ENCODE measurements at places on chromosomes 1 and 21.

DNA sequence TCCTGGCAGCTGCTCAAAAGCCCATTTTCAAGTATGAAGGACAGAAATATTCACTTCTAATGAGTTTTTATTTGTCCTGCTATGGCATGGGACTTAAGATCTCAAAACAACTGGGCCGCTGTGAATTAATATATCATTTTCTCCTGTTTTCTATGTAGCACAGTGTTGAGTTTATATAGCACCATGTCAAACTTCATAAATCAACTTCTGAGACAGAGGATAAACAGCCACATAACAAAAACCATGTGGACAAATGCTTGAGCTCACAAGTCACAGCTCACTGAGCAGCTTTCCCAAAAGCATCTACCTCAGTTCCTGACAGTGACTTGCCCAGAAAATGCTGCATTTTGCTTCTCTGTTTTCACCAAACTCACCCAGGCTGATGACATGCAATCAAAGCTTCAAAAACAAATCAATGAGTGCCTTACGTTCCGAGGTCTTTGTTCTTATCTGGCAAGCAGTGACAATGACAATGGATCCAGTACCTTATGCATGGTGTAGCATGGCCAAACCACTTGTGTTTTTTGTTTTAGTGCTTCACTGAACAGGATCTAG, 722.6 kb downstream of the LRRIQ3 start:
- no peak for ATAC-seq

DNA sequence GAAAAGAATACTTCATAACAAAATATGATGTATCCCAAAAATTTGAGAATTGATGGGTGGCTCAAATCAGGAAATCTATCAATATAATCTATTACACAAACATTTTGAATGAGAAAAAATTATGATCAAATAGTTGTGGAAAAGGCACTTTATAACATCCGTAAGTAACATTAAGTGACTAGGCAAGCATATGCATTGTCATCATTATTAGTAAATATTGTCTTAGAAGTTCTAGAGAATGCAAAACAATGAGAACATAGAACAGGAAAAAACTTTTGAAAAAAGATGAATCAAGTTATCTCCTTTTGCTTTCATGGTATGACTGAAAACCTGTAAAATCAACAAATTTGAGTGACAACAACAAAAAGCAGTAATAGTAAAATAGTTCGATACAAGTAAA, 42.9 kb downstream of the VCAM1 start:
- no peak for ATAC-seq

DNA sequence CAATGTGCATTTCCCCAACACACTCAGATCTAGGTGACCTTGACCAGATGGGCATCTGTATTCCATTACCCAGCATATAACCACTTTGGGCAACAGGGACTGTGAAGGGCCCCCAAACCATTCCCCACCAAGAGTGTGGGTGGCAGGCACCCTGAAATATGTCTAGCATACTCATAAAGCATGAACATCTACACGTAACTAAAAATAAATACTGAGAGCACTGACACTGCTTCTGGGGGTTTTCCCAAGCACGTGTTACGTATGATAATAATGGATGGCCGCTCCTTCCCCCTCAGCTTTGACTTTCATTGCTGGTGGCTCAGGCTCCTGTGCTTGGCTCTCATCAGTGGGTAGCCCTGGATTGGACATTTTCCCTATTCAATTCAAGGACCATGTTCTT, 39.1 kb downstream of the IGSF3 start:
- ATAC-seq = no peak

- no peak for ATAC-seq
Measured at GRCh38 chr1:230299191-230300006, 126.7 kb downstream of the PGBD5 start.

DNA sequence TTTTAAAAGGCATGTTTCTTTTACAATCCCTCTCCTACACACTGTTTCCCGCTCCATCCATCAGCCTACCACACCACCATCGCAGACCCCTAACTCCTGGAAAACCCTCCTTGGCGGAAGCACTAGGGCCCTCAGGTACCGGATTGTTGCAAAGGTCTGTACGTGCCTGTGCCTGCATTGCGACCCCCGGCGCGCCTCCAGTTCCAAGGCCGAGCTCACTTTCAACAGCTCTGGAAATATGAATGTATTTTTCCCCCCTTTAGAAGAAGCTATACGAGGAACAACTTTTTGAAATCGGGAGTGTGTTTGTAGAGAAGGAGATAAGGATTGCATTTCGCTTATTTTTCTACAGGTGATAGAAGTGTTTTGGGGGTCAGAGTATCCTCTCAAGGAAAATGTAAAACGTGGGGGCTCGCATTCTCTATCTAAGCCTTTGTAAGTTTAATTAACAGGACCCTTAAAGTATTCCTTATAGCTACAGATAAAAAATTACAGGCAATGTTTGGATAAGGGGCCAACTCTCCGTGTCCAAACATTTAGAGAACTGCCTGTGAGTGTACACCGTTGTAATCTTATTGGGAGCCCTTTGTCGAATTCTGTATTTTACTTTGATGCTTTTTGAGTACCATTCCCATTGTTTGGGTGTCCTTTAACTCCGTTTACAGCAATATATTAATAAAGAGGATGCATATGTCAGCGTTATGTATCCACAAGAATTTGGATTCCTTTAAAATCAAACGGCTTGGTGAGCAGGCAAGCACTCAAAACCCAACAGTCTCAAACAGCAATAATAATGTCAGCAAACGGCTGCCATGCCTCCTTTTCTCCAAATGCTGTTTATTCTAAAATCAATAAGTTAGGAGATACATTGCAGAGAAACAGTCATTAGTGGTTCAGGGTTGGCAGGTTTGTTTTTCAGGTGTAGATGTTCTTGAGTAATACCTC, 5.9 kb downstream of the PRRX1 start:
- no peak for ATAC-seq

DNA sequence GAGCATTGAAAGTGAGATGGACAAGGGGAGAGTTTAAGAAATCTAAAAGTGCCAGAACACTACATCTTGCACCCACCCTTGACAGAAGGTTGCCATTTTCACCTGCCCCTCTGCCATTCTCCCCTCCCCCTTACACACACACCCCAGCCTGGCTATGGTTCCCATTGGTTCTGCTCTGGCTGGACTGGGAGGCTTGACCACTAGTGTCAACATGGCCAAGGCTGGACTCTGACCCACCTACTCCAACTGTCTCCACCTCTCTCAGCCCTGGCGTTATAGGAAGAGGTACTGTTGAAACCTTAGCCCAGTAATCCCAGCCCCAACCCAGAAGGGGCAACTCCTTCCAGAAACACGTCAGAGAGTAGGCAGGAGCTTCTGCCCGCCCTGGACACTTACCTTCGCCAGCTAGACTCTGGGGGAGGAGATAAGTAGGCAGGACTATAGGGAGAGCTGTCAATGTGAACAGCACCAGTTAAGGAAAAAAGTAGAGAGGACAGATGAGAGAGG, 4.5 kb downstream of the CRTC2 start:
- ATAC-seq = no peak

- ATAC-seq = no peak
Measured at GRCh38 chr1:63799820-63800219, 26.0 kb downstream of the ROR1 start.

DNA sequence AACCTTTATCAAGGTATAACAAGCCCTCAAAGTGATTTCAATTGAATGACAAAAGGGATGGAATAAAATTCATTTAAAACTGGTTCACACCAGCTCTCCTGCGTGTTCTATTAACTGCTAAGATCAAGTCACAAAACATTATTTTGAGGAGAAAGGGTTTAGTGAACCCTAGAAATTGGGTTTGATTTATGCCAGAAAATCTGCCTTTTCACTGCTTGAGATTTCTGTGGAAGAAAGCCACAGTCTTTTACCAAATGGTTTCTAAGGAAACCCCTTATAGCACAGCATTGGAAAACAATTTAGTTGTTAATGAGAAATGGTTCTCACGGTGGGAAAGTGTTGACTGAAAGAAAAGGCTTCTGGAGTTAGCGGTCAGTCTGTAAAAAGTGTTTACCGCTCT, 43.6 kb upstream of the DPH5 start:
- ATAC-seq = no peak

DNA sequence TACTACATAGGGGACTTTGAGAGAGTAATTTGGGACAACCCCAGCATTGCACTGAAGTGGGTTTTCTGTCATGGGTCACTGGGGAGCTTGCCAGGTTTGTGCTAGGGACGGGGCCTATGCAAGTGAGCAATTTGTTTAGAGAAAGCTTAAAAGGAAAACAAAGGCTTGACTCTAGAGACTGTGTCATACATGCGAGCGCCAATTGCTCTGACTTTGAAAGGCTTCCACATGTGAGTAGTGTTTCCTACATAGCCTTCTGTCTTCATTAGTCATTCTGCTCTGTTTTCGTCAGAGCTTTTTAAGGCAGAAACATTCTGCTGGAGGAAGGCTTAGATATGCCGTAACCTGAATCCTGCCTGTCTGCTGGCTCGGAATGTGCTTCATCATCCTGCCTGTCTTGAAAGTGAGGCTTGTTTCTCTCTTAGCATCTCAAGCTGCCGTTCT, 28.4 kb downstream of the TRIM45 start:
- peak; percentile 97 for ATAC-seq

DNA sequence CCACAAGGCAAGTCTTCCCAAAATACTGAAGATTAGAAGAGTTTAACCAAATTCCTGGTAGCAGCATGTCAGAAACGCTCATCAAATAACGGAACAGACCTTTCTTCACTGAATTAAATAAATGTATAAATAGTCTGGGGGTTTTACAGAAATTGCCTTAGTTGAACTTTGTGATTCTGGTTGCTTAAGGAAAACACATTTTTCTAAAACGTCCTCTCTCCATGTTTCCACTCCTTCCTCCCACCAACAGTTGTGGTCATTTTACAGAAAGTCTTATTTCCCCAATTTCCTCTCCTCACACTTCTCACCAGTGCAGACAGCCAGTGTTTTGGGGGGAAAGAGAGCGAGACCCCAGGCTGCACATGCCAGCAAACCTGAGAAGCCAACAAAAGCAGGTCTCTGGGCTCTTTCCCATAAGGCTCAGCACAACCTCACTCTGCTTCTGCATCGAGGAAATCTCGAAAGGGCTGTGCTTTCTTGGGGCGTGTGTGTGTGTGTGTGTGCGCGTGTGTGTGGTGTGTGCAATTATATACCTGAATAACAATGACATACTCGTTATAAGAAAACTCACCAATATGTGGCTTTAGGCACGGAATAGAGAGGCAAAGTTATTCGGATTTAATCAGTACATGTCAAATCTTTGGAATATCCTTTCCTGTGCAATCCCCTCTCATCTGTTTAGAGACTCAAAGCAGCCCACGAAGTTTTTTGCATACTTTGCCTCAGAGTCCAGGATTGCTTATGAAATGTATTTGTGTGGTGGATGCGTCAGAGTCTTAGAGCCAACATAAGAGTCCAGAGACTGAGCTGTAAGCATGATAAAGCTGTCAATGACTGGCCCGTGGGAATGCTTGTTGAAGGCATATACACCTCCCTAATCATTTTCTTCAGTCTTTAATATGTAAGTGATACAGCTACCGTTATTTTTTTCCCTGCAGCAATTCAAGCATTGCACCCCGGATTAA, 2.0 kb downstream of the KCNJ15 start:
- ATAC-seq = peak; percentile 65

DNA sequence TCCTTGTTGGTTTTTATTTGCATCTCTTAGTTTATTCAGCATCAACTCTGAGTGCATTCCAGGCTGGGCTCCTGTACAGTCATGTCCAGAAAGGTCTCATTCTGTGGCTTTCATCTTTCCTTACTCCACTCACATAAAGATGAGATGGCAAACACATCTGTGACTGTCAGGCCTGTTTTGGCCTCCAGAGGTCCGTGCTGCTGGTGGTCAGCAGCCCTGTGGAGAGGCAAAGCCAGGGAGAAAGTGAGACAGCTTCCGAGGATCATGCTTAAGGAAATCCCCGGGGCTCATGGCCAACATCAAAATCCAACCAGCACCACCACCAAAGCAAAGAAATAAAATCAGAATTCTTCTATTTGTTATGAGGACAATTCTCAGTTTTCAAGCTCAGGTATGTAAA, 96.1 kb upstream of the HIVEP3 start:
- no peak for ATAC-seq

GRCh38 chr21:45993210-45994085, 11.9 kb downstream of the COL6A1 start:
- ATAC-seq = no peak

GRCh38 chr1:153801786-153802697, 26.8 kb downstream of the SLC27A3 start:
- no peak for ATAC-seq

GRCh38 chr21:46603228-46603627, 1.7 kb downstream of the S100B start:
- ATAC-seq = no peak

GRCh38 chr21:45767071-45768006, 123.8 kb downstream of the PCBP3 start:
- ATAC-seq = no peak

DNA sequence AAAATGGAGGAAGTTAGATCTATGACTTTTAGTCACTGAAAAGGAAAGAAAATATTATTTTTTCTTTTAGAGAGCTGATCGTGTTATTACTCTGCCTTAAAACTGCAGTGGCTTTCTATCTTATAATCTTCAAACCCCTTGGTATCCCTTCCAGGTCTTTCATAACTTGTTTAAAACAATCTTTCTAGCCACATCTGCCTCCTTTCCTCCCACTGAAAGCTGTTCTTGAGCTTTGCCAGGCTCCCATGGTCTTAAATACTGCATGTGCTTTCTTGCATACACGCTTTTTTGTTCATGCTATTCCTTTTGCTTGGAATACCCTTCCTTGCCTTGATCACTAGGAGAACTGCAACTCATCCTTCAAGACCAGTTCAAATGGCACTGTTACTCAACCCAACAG, 65.9 kb upstream of the GADD45A start:
- no peak for ATAC-seq

DNA sequence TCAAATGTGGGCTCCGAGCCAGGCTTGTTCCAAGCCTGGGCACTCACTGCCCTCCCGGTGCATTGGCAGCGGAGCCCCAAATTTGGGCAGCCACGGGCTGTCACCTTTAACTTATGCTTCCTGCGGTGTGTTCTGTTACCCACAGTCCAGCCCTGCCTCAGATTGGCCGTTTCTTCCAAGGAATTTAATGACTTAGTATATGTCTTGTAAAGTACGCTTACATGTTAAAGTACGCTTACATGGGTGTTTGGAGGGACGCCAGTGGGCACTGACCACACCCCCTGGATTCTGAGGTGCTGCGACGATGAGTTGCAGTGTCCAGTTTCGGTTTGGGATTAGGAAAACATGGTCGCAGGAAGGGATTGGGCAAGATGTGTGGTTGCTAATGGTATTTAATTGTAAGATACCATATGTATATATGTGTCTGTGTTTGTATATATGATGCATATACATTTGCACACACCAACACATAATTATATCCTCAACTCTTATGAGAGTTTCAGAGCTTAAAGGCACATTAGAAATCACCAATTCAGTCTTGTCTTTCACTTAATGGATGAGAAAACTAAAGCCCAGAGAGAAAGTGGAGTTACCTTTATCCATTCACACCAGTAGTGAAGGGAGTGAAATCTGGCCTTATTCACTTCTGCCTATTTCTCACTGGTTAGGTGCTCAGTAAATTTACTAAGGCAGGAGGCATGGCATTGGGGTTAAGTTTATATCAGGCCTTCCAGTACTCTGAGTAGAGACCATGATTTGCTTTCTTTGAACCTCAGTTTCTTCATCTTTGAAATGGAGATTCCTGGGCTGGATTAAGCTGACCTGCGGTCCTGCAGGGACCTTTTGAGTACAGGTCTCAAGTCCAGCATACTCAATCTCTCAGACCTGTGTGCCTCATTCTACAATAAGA, 1.0 kb downstream of the SMYD2 start:
- ATAC-seq = peak; percentile 43
